Stimulated activated CD4-positive, alpha-beta T cell treated with anti-CD3 and anti-CD28 coated beads, Interleukin-15, amount 100 ng/mL, for 1 hour (primary cell): ENCODE measurements at places on chromosomes 5 and 9.

GRCh38 chr9:110592044-110592830 is 12.7 kb upstream of the SVEP1 start:
- DNase-seq = no peak

DNA sequence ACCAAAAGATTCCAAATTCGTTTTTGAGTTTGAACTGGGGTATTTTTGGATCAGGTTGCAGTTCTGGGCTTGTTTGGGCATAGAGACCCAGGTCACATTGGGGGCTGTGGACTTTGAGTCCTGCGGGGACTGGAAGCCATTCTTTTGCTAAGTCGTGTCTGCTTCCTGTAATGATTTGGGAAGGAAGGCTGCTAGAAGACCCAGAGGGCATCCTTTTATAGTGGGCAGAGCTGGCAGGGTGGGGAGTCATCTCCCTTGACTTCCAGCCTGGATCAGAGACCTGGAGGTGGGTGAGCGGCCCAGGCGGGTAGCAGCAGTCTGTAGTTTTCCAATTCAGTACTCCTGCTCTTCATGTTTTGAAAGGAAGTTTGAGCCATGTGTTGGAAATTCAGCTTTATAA is 11.3 kb downstream of the ZNF618 start:
- no peak for DNase-seq

DNA sequence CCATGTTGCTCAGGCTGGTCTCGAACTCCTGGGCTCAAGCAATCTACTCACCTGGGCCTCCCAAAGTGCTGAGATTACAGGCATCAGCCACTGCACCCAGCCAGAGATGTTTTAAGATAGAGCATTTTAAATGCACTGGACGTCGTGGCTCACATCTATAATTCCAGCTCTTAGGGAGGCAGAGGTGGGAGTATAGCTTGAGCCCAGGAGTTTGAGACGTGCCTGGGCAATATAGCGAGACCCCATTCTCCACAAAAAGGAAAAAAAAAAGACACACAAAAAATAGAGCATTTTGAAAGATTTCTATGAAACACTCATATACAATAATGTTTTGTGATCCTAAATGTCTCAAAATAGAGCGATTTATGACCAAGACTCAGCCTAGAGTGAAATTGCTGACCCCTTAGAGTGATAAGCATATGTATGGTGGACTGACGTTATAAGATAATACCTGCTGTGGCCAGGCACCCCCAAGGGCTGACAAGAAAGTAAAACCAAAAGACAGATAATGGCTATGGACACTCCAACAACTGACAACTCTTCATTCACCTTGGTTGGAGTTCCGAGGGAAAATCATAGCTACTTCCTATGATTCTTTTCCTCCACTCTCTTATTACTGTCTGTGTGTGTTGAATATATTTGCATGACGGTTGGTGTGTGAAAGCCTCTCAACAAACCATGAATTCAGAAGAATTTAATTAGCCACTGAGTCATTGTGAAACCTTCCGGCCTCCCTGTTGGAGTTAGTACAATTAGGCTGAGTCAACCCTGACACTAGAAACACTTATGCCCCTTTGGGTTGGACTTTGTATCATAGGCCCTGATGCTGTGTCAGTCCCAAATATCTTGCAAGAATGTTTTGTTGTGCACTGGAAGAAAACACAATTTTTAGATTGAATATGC is 526.5 kb upstream of the NUDT12 start:
- no peak for DNase-seq

- DNase-seq = no peak
Measured at GRCh38 chr5:83741571-83741970, 20.9 kb upstream of the HAPLN1 start.

DNA sequence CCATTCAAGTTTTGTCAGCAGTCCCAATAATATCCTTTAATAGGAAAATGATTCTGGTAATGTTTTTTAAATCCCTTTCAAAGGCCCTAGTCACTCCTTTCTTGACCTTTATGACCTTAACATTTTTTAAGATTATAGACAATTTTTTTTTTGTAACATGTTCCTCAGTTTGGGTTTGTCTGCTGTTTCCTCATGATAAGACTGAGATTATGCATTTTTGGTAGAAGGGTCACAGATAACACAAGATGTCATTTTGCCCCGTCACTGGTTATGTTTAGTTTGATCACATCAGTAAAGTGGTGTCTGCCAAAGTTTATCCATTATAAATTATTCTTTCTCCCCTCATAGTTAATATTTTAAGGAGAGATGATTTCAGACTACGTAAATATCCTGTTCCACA is 16.0 kb upstream of the PTPDC1 start:
- DNase-seq = no peak

DNA sequence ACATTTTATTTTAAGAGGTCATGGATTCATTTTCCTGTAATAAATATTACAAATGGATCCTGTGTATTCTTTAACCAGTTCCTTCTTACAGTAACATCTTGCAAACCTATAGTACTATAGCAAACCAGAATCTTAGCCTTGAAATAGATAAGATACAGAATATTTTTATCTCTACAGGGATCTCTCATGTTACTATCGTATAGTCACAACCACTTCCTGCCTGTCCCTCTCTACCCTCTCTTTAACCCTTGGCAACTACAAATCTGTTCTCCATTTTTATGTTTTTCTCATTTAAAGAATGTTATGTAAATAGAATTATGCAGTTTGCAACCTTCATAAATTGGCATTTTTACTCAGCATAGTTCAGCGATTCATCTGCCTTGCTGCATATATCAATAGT is 454.0 kb downstream of the DIRAS2 start:
- DNase-seq = no peak

DNA sequence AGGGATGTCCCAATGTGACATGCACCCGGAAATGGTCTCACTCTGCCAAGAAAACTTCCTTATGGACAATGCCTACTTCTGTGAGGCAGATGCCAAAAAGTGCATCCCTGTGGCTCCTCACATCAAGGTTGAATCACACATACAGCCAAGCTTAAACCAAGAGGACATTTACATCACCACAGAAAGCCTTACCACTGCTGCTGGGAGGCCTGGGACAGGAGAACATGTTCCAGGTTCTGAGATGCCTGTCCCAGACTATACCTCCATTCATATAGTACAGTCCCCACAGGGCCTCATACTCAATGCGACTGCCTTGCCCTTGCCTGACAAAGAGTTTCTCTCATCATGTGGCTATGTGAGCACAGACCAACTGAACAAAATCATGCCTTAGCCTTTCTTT is 37.6 kb upstream of the CCDC152 start:
- no peak for DNase-seq

DNA sequence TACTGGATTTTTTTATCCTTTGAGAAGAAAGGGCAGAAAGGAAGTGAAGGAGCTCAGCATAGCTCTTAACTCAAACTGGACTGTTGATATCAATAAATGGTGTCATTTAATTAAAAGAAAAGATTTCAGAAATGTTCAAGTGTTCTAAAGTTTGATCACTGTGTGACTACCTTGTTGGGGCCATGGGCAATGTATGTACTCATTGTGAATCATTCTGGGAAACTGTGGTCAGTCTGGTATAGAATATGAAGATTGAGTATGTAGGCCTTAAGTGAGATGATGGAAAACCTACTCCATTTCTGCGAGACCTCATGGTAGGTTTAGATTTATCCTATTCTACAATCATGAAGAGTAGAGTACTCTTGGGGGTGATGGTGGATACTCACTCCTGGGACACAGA is 164.5 kb upstream of the RGS7BP start:
- no peak for DNase-seq

GRCh38 chr5:79689541-79690466 is at the start of gene CMYA5:
CMYA5 (plus strand) TSS chr5:79689836; CDS start chr5:79689908, 72 bp downstream.
- no peak for DNase-seq

DNA sequence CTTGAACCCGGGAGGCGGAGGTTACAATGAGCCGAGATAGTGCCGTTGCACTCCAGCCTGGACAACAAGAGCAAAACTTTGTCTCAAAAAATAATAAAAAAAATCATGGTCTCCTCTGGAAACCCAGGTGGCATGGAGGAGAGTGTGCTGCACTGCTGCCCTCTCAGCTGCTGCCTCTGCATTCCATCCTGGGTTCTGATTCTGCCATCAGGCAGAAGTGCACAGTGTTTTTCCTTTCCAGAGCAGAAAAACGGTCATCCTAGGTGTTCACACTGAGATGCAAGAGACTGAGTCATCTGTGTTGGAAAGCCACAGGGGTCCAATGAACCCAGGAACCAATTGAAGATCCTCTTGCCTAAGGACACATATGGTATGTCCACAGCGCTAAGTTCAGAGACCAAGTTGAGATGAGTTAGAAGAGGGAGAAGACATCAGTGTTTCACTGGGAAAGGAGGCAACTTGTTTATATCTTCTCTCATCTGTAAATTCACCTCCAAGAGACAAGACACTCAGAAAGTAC is 88.8 kb upstream of the DMRT1 start:
- no peak for DNase-seq

GRCh38 chr9:33103501-33104281 is 27.2 kb upstream of the SMU1 start:
- no peak for DNase-seq

DNA sequence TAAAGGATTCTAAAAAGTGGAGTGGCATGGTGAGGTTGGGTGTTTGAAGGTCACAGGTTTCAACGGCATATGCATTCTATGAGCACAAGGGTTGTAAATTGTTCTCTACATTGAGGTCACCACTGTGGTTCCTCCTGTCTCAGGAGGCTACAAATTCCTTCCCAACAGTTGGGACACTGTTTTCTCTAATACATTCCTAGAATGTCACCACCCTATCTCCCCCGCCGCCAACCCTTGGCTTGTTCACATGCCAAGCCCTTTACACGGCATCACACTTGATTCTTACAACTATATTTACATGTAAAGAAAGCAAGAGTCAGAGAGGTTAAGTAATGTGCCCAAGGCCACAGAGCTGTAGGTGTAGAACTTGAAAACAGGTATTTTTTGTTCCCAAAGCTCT is 315.1 kb downstream of the RAB3C start:
- no peak for DNase-seq

DNA sequence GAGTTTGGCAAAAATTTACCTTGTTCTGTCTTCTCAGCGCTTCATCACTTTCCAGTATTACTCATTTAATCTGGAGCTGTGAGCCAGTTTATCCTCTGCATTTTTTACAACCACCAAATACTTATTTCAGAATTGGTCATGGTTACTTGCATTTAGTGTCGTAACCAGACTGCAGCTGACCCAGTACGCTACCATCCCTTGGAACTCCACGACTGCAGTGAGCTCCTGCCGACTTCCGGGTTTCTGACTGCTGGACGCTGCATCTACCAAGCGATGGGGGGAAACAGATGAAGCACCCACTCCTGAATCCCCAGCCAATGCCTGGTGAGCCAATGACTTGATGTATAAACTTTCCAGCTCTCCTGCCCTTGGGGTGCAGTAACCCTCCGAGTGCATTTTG is 174.4 kb upstream of the PRLR start:
- DNase-seq = no peak

DNA sequence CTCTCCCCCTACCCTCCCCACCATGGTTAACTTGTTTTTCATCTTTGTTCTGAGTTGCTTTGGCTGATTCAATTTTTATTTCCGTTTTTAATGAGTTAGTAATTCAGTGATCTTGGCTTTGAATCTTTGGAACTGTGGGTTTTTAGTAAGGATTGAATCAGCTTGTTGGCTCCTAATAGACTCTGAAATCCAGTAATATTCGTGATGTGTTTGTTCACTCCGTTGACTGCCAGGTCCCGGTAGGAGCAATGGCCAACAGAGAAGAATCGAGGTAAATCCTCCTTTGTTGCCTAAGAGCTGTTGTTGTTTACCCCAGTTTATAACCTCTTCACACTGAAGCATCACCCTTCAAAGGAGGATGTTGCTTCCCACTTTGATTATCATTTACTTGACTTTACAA is 92.7 kb downstream of the PCSK1 start:
- no peak for DNase-seq

DNA sequence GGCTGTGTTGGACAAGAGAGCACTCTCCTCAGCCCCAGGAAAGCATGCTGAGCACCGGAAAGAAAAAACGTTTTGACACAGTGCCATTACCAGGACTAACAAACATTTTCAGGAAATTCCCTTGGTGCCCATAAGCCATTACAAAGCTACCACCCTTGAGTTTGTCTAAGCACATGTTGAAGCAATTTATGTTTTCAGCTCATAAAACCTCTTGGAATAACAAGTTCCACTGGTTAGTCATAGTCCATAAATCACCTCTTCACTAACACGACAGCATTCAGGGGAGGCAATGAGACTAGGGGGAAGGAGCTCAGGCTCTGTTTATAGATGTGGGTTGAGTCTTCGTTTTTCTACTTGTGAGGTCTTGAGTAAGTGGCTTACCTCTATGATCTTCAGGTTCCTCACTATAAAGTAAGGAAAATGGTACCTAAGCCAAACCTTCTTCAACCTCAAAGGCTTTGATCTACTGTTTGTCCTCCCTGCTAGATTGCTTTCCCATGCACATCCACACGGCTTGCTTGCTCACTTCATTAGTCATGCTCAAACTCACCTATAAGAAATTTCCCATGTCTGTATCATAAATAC is 65.4 kb downstream of the DRD1 start:
- no peak for DNase-seq

GRCh38 chr9:125608489-125609224 is 98.4 kb downstream of the MAPKAP1 start:
- DNase-seq = no peak

GRCh38 chr9:69949396-69949795 is 94.3 kb upstream of the MAMDC2 start:
- no peak for DNase-seq

- no peak for DNase-seq
Measured at GRCh38 chr9:107312376-107313050, 29.4 kb downstream of the RAD23B start.

- no peak for DNase-seq
Measured at GRCh38 chr5:158874792-158875191, 224.9 kb downstream of the EBF1 start.

- no peak for DNase-seq
Measured at GRCh38 chr5:41670216-41670615, 159.8 kb upstream of the PLCXD3 start.

DNA sequence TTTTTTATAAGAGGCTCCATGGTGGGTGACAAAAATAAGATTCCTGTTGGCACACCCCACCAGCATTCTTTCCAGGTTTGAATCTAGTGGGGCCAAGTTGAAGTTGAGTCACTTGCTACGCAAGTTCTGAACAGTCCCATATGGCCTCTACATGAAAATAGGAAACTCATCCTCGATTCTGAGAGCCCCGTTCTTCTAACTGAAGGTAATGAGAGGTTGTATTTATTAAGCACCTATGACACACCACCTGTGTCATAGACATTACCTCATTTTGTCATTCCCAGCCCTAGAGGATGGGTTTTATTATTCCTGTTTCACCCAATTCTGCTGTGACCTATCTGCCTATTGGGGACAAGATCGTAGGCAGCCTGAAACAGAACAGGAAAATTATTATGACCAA is 131.7 kb downstream of the ACTL7B start:
- no peak for DNase-seq

DNA sequence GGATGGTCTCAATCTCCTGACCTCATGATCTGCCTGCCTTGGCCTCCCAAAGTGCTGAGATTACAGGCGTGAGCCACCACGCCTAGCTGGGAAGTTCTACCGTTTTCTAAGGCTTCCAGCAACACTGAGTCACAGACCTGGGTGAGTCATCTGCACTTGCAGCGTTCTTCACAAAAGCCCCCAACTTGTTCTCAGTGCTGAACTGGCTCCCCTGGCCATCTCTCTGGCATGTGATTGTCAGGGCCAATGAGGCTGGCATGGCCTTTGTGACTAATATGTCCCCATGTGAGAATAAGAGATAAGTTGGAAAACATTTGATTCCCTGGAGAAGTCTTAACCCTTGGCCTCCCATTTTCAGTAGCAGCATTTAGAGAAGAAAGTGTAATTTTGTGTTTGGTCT is 124.4 kb downstream of the WDR41 start:
- no peak for DNase-seq

- DNase-seq = no peak
Measured at GRCh38 chr5:78841767-78842166, 143.3 kb downstream of the ARSB start.
